Osteocyte (in vitro differentiated cells): ENCODE measurements at places on chromosomes 3 and 15. TPM values are rescaled to one million over a fixed set of nuclear protein-coding genes. Genes with fewer than 3 reads are reported as not detected.

DNA sequence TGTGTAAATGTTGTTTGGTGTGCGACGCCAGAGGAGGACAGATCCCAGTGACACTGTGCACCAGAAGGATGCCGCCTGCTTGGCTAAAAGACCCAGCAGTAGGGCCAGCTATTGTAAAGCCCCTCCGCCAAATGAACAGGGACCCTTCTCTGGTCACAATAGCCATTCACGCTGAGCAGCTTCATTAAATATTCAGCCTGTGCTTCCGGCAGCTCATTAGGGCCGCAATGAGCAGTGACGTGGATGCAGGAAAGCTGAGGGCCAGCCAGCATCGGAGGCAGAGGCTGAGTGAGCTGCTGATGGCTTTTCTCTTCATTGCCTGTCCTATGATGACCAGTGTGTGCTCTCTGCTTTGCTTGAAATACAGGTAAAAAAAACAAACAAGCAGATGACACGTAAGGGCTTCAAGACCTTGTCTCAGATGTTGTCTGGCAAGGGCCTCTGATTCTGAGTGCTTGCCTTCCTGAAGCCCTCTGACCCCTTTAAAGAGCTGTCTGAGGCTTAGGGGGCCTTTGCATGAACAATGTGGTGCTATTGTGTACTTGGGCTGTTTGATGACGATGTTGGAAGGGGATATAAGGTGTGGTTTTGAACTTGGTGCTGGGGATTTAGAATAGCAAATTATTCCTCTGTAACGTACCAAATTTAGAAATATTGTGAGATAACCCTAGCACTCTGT, 130.4 kb downstream of the FEZF2 start:
- H3K4me1 ChIP-seq = no peaks in the 10 kb centered on the region
- peaks cover 4% of the 10 kb centered on the region for H3K36me3 ChIP-seq
- no peaks in the 10 kb centered on the region for H3K27me3 ChIP-seq
- H3K27ac ChIP-seq = no peak overlapping the region
- DNase-seq = no peak
- H3K4me3 ChIP-seq = no peak overlapping the region

DNA sequence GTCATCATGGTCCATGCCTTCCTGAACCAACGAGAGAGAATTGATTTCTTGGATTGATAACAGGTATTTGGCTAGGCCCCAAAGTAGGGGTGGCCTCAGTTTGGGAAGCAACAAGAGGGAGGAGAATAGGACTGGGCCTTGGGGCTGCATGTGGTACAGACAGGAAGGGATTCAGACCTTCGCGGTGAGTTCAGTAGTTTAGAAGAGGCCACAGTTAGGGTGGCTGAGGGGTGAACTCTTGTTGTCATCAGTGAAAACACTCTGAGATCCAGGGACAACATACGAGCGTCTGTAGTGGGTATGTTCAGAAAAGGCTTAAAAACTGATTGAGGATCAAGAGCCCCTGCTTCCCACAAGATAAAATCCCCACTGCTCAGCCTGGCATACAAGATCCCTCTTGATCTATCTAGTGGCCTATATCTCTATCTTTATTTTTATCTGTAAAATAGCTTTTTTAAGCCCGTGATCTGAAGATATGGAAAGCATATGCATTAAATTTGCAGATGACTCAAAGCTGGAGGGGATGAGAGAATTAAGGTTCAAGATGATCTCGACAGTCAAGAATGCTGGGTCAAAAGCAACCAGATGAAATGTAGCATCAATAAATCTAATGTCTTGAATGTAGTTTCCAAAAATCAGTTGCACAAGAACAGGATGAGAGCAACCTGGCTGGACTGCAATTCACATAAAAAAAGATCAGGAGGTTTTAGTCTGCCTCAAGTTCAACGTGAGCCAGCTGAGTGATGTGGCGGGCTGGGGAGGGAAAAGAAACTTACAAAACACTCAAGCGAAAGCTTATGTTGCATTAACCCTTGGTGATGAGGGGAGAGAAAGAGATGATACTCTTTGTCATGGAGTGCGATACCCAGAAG, 221.1 kb upstream of the TLE3 start:
- peak; percentile 57 for DNase-seq
- H3K27me3 ChIP-seq = peaks cover 67% of the 10 kb centered on the region
- H3K4me1 ChIP-seq = peaks cover 14% of the 10 kb centered on the region
- no peaks in the 10 kb centered on the region for H3K36me3 ChIP-seq

DNA sequence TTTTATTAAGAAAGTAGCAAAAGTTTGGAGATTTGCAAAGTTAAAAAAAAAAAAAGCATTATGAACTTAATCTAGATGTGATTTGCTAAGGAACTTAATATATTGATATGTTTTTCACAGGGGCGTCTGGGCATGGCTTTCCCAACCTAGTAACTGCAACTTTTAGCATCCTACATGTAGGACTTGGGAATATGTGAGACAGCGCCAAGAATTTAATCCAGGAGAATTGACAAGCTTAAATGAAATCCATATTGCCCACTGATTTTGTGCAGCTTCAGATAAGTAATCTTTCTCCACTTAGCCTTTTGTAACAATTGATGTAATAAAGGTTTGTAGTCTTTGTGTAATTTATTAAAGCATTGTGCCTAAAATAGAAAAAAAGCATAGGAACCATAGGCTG, 982 bp upstream of the GABPB1 start:
- H3K4me3 ChIP-seq = peak overlapping the region; percentile 96
- DNase-seq = no peak
- no peaks in the 10 kb centered on the region for H3K27me3 ChIP-seq
- H3K27ac ChIP-seq = peak overlapping the region; percentile 100
- H3K4me1 ChIP-seq = peaks cover 40% of the 10 kb centered on the region

DNA sequence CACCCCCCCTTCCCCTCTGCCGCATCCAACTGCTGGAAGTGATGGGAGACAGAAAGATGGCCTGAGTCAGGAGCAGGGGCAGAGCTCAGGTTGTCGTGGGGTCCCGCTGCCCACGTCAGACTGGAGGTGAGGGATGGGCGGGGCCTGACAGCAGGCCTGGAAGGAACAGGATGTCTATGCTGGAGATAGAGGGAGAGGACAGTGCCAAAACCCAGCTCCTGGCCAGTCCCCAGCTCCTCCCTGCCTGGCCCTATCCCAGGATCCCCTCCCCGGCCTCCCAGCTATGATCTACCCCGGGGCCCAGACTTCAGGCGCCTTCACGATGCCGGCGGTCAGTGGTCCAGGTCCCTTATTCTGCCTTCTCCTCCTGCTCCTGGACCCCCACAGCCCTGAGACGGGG, at the start of gene LMAN1L:
LMAN1L (plus strand) TSS at position 303 of the 400 bp plus-strand sequence; CDS start at position 323, 20 bp downstream.
- H3K36me3 ChIP-seq = no peaks in the 10 kb centered on the region
- DNase-seq = no peak
- H3K4me3 ChIP-seq = no peak within 1 kb of the TSS
- no peak within 1 kb of the TSS for H3K27ac ChIP-seq

GRCh38 chr3:190320594-190321362, 1.5 kb downstream of the CLDN1 start:
- H3K4me3 ChIP-seq = peak overlapping the region; percentile 88
- peaks cover 58% of the 10 kb centered on the region for H3K4me1 ChIP-seq
- no peak for DNase-seq
- H3K27ac ChIP-seq = peak overlapping the region; percentile 33
- H3K27me3 ChIP-seq = no peaks in the 10 kb centered on the region

GRCh38 chr15:40984964-40985363, 31.7 kb downstream of the CHAC1 start:
- H3K4me3 ChIP-seq = no peak overlapping the region
- H3K27ac ChIP-seq = peak overlapping the region; percentile 46
- no peak for DNase-seq
- H3K4me1 ChIP-seq = peaks cover 25% of the 10 kb centered on the region
- H3K27me3 ChIP-seq = no peaks in the 10 kb centered on the region

GRCh38 chr15:91116113-91117067, 16.3 kb downstream of the SV2B start:
- no peak for DNase-seq
- no peaks in the 10 kb centered on the region for H3K4me1 ChIP-seq
- H3K36me3 ChIP-seq = no peaks in the 10 kb centered on the region
- H3K27me3 ChIP-seq = no peaks in the 10 kb centered on the region

GRCh38 chr15:70096215-70097062, 1.3 kb downstream of the TLE3 start:
- DNase-seq = no peak

DNA sequence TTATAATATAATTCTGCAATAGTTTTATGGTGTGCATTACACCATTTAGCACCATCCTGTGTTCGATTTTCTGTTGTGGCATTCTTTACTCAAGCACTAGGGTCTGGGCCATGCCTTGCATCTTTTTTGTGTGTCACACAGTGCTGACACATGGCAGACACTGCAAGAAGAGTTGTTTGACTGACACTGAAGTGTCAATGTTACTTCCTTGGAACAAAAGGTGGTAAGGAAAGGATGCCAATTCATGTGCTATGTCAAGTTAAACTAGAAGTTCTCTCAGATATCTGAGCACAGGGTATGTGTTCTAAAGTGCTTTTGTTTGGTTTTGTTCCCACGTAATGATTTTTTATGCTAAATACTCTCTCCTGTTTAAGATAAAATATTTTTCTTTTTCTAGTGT, 102.5 kb upstream of the UNC13C start:
- no peak for DNase-seq
- no peak overlapping the region for H3K4me3 ChIP-seq
- H3K36me3 ChIP-seq = no peaks in the 10 kb centered on the region

DNA sequence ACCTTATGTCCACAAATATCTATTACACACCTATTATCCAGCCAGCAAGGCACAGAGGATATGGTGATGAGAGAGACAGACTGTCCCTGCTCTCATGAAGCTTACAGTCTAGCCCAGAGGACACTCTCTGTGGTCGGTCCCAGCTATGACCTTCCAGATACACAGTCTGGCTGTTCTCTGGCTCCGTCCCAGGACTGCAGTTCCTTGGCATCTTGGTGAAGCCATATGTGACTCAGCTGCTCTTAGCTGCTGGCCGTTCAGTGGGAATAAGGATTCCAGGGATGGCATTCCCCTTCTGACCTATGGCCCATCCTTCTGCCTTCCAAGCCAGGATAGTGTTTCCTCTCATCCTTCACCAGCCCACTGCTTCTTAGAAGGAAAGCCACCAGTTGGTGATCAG, 30.8 kb downstream of the MEX3B start:
- no peak for DNase-seq
- no peak overlapping the region for H3K27ac ChIP-seq
- H3K36me3 ChIP-seq = no peaks in the 10 kb centered on the region

- no peak overlapping the region for H3K4me3 ChIP-seq
- H3K36me3 ChIP-seq = no peaks in the 10 kb centered on the region
- DNase-seq = no peak
These were observed 32.7 kb downstream of the MME start for GRCh38 chr3:155112661-155113389.

- no peak for DNase-seq
- H3K36me3 ChIP-seq = peaks cover 25% of the 10 kb centered on the region
- H3K4me3 ChIP-seq = no peak overlapping the region
These were observed 31.8 kb downstream of the FSTL1 start for GRCh38 chr3:120418866-120419490.

GRCh38 chr3:27746838-27747237, 24.7 kb upstream of the EOMES start:
- no peak overlapping the region for H3K4me3 ChIP-seq
- peaks cover 57% of the 10 kb centered on the region for H3K27me3 ChIP-seq
- H3K36me3 ChIP-seq = no peaks in the 10 kb centered on the region
- H3K4me1 ChIP-seq = no peaks in the 10 kb centered on the region
- no peak overlapping the region for H3K27ac ChIP-seq

DNA sequence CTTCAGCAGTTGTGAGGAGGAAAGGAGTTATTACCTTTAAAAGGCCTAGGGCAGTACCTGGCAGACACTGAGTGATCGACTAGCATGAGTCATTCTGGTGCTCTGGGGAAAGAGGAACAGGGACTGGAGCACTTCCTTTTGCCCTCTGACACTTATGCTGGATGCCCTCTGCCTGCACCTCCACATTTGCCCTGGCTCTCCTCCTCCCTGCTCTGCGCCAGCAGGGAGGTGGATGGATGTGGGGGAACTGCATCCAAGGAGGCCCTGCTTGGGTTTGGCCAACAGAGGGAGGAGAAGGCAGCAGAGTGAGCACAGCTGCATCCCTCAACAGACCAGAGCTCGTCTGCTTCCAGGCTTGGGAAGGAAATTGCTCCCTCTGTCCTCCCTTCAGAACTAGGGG, 75.0 kb downstream of the SEMA5B start:
- peaks cover 26% of the 10 kb centered on the region for H3K27me3 ChIP-seq
- H3K4me3 ChIP-seq = no peak overlapping the region
- H3K27ac ChIP-seq = no peak overlapping the region
- no peak for DNase-seq

GRCh38 chr3:40223856-40224255, 85.7 kb upstream of the EIF1B start:
- no peak overlapping the region for H3K4me3 ChIP-seq
- H3K36me3 ChIP-seq = no peaks in the 10 kb centered on the region
- no peak overlapping the region for H3K27ac ChIP-seq
- no peaks in the 10 kb centered on the region for H3K4me1 ChIP-seq
- no peak for DNase-seq

DNA sequence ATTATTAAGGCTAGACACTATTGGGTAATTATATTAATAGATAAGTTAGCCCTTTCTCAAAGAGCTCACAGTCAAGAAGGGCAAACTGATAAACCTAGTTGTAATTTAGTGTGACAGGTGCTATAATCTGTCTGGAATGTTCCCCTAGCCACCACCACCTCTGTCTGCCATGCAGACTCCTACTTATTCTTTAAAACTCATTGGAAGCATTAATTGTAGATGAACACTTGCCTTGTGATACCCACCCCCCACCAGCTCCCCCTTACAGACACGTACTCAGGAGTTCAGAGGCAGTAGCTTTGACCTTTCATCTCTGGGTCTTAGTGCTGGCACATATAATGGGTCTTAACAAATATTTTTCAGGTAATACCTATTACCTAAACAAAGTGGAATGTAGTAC, 195.9 kb downstream of the TP63 start:
- no peak overlapping the region for H3K4me3 ChIP-seq
- H3K27me3 ChIP-seq = no peaks in the 10 kb centered on the region
- DNase-seq = no peak

DNA sequence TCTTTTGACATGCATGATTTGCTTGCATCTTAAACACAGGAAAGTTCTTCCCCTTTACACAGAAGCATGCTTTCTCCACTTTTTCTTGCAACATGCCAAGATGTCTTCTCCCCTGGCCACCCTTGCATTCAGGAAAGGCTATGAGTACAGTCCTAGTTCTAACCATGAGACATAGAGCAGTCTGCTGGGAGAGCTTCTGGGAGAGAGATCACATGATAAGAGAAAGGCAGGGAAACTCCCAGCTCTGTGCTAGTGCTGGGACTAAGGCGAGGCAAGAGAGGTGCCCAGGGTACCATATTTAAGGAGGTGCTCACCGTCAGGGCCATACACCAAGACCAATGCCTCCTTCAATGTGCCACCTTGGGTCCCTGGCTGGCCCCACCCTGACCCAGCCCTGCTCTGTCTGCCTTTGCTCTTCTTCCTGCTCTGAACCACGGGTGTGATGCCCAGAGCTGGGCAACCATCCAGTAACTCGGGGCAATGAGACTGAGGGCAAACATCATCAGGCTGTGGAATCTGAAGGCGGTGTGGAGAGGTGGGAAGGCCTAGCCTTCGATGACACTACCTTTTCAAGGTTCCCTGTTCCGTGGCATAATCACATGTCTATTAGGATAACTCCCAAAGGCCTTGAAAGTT, 77.4 kb upstream of the PRR20G start:
- DNase-seq = no peak
- no peak overlapping the region for H3K4me3 ChIP-seq
- no peak overlapping the region for H3K27ac ChIP-seq
- H3K4me1 ChIP-seq = no peaks in the 10 kb centered on the region
- peaks cover 33% of the 10 kb centered on the region for H3K27me3 ChIP-seq
- no peaks in the 10 kb centered on the region for H3K36me3 ChIP-seq

The EPHB3 gene
- 10.6 and 11.4 TPM in 2 replicates for total RNA-seq

The OR4F6 gene
- total RNA-seq = not detected in 2 replicates

The TARS3 gene
- 15.8 and 16.0 TPM in 2 replicates for total RNA-seq

The SKIC8 gene
- 40.3 and 46.5 TPM in 2 replicates for total RNA-seq

The LIPH gene
- total RNA-seq = not detected in 2 replicates

The SEC62 gene
- 112 and 113 TPM in 2 replicates for total RNA-seq

The TLR9 gene
- total RNA-seq = not detected in 2 replicates

The P3H2 gene
- total RNA-seq = 132 and 143 TPM in 2 replicates

The GAP43 gene
- total RNA-seq = 2.3 and 3.2 TPM in 2 replicates

The FBXO40 gene
- not detected in 2 replicates for total RNA-seq

The BRK1 gene
- total RNA-seq = 140 and 144 TPM in 2 replicates
